ENCODE measurements at places on chromosomes 5 and 9. TPM values are rescaled to one million over a fixed set of nuclear protein-coding genes. Genes with fewer than 3 reads are reported as not detected.

SLC6A3 gene
- total RNA-seq = 0.49 TPM

DNA sequence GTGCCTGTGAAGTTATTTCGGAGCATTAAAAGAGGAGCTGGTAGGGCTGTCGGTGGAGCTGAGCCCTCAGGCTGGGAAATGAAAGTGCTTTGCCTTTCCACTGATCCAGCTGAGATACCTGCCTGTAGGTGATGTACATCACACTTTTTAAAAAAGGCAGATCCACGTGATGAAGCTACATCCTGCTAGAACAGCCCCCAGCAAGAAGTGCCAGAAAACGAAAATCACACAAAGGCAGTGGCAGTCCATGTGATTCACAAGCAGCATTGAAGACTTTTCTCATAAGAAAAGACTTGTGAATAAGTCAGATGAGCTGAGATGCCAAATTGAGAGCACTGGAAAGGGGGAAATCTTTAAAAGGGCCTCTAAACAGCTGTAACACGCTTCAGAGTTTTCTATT is 765.1 kb downstream of the PTPRD start:
- H3K27me3 ChIP-seq = no peaks in the 10 kb centered on the region
- DNase-seq = no peak
- H3K4me3 ChIP-seq = no peak overlapping the region
- no peak overlapping the region for H3K27ac ChIP-seq
- no peaks in the 10 kb centered on the region for H3K36me3 ChIP-seq

TMEM174 gene
- total RNA-seq = not detected

SNCAIP gene
- total RNA-seq = 11.3 TPM

RMRP gene
- 8,462 TPM for total RNA-seq

- no peak overlapping the region for H3K4me3 ChIP-seq
- no peaks in the 10 kb centered on the region for H3K4me1 ChIP-seq
- H3K27me3 ChIP-seq = no peaks in the 10 kb centered on the region
- H3K27ac ChIP-seq = no peak overlapping the region
- no peak for DNase-seq
- no peaks in the 10 kb centered on the region for H3K36me3 ChIP-seq
Observed at GRCh38 chr9:93369686-93370085, 81.8 kb upstream of the FAM120A start.

GRCh38 chr9:14535161-14535955 is 157.9 kb downstream of the ZDHHC21 start:
- DNase-seq = no peak
- no peaks in the 10 kb centered on the region for H3K36me3 ChIP-seq
- peaks cover 12% of the 10 kb centered on the region for H3K4me1 ChIP-seq
- no peak overlapping the region for H3K27ac ChIP-seq
- H3K4me3 ChIP-seq = no peak overlapping the region

PCDHGA2 gene
- total RNA-seq = 6.1 TPM

GRCh38 chr5:79547429-79547822 is 33.5 kb upstream of the HOMER1 start:
- H3K4me3 ChIP-seq = no peak overlapping the region
- H3K27ac ChIP-seq = no peak overlapping the region
- no peaks in the 10 kb centered on the region for H3K27me3 ChIP-seq
- H3K4me1 ChIP-seq = peaks cover 9% of the 10 kb centered on the region
- no peak for DNase-seq
- no peaks in the 10 kb centered on the region for H3K36me3 ChIP-seq

All from vagina (tissue), 2 donors.